ENCODE measurements at places on chromosomes 16 and 17.

GRCh38 chr16:81899601-81900000 is 111.7 kb downstream of the SDR42E1 start:
- DNase-seq: no peak

GRCh38 chr17:27414271-27414670 is 42.0 kb upstream of the KSR1 start:
- DNase-seq: no peak

- no peak for DNase-seq
These were observed 16.5 kb upstream of the ADGRG3 start for GRCh38 chr16:57651344-57652333.

GRCh38 chr17:82767041-82767754 is 15.3 kb downstream of the TBCD start:
- peak; percentile 70 for DNase-seq

- no peak for DNase-seq
These were observed 25.1 kb downstream of the CCDC57 start for GRCh38 chr17:82187500-82187899.

- peak; percentile 27 for DNase-seq
These were observed 21.8 kb downstream of the ACSM1 start for GRCh38 chr16:20675488-20676267.

GRCh38 chr17:81267390-81268067 is 27.6 kb downstream of the SLC38A10 start:
- DNase-seq: no peak

DNA sequence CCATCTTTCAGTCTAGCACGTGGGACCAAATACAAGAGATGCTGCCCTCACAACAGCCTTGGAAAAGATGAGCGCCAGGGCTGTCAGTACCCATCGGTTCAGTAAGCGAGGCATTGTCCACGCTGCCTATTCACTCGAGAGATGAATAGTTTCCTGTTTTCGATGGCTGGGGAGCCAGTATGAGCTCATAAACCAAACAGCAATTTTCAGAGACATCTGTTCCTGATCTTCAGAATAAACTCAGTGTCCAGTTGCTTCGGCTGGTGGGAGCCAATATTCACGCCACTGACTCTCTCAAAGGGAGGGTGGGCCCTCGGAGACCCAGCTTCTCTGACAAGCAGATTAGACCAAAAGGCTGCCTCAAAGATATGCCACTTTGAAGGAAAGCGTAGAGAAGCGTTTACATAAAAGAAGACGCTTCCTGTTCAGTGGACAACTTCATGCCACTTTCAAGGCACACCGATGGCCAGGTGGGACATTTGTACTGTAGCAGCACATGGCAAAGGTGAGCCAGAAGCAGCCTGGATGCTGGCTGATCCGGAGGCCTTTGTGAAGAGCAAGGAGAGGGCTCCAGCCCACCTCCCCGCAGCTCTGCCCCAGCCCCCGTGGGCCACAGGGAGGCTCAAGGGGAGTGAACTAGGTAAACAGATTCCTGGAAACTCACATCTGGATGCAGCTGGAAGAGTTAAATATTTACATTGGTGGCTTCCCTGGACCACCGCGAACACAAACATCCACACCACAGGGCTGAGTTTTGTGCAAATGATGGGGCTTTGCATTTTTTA is 6.0 kb downstream of the TIMM22 start:
- DNase-seq: no peak

- DNase-seq: no peak
These were observed 1144.4 kb upstream of the GOT2 start for GRCh38 chr16:59878479-59878878.

- no peak for DNase-seq
These were observed 3.9 kb downstream of the XYLT1 start for GRCh38 chr16:17466876-17467275.

DNA sequence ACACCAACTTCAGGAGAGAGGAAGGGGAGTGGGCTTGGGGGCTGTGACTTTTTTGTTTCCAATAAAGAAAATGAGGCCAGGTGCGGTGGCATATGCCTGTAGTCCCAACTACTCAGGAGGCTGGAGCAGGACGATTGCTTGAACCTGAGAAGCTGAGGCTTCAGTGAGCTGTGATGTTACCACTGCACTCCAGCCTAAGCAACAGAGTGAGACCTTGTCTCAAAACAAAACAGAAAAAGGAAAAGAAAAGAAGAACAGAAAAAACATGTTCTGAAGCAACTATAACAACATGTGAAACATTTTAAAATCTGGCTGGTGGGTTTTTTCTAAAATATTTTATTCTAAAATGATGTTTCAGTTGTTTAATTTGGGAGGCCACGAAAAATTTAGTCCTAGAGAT is 554.0 kb upstream of the ZFHX3 start:
- DNase-seq: no peak

GRCh38 chr17:75348386-75349012 is 57.0 kb downstream of the GRB2 start:
- DNase-seq: no peak

- no peak for DNase-seq
These were observed 527 bp upstream of the MGAT5B start for GRCh38 chr17:76867578-76868175.

- no peak for DNase-seq
These were observed 91.4 kb upstream of the CCL2 start for GRCh38 chr17:34163646-34164045.

- no peak for DNase-seq
These were observed 8.7 kb downstream of the DEF8 start for GRCh38 chr16:89957216-89957785.

GRCh38 chr16:82456683-82457082 is 170.1 kb upstream of the CDH13 start:
- peak; percentile 68 for DNase-seq

DNA sequence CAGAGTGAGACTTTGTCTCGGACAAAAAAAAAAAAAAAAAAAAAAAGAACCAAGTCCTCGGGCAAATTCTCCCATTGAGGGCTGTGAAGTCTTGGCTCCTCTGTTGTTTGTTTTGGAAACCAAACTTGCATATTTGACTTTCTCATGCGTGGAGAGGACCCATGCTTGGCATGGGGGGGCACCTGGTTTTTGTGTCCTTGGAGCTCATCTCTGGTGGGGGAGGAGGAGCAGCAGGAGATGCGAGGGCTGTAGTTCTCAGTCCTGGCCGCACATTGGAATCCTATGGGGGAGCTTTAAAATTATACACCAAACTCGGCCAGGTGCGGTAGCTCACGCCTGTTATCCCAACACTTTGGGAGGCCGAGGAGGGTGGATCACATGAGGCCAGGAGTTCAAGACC is 74.5 kb downstream of the ABCC6 start:
- no peak for DNase-seq

GRCh38 chr17:17139972-17140589 is 66.1 kb downstream of the PLD6 start:
- DNase-seq: no peak

GRCh38 chr16:86512301-86512859 is 2.1 kb downstream of the FOXF1 start:
- DNase-seq: peak; percentile 31

DNA sequence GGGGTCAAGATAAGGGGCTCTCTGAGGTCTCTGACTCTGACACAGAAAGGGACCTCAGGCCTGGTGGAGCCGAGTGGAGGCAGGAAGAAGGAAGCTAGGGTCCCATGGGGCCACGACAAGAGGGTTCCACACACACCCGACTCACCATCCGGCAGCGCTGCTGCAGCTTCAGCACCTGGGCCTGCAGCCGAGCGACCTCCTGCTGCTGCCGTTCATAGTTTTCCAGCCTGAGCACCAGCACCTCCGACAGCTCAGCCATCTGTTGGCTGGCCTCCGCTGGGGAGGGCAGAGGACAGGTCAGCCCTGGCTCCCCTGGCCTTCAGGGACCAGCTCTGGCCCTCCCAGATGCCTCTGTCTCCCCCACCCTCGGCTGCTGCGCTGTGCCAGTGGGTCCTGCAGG is 6.4 kb downstream of the HAP1 start:
- no peak for DNase-seq

DNA sequence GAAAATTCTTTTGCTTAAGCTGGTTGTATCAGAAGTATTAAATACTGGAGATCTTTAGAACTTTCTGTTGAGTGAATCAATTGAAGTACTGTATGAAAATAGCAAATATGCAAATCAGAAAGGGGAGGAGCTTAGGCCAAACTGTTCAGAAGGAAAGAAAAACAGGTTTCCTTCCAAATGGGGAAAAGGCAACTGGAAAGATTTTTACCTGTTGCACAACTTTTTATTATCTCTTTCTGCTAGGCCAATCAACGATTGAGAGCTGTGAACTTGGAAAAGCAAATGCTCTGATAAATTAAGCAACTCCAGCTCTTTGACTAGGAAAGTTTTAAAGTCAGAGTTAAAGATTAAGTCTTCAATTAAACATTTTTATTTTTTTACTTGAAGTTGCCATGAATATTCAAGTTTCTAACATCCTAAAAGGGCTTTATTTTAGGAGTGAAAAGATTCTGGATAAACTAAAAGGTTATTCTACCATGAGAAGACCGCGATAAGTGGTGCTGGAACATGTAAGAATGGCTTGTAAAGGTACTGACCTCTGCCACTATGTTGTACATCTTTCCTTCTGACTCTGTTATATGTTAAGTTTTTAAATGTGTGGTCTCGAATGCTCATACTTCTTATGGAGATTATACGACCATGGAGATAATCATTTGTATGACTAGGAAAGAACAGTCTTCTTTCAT is 16.5 kb downstream of the DCUN1D3 start:
- DNase-seq: no peak

DNA sequence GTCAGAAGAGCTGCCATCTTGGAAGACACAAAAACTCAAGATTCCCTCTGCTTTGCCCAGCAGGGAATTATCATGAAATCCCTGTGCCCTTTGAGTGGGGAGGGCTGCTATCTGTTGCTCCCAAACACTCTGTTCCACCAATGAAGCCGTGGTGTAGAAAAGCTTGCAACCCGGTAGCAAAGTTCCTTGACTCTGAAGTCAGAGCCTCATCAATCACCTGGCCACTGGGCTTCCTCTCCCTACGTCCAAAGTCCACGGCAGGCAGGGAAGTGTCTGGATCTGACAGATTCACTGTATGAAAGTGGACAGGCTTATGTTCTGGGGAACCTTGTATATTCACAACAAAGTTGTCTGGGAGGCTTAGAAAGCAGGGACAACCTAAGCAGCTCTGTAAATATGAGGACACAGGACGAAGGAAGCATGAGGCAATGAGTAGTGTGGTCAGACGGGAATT is 343.3 kb downstream of the SLC39A11 start:
- DNase-seq: no peak

GRCh38 chr17:71511266-71511995 is 609.4 kb upstream of the SOX9 start:
- DNase-seq: no peak

GRCh38 chr16:53622315-53622714 is 81.3 kb downstream of the RPGRIP1L start:
- no peak for DNase-seq

DNA sequence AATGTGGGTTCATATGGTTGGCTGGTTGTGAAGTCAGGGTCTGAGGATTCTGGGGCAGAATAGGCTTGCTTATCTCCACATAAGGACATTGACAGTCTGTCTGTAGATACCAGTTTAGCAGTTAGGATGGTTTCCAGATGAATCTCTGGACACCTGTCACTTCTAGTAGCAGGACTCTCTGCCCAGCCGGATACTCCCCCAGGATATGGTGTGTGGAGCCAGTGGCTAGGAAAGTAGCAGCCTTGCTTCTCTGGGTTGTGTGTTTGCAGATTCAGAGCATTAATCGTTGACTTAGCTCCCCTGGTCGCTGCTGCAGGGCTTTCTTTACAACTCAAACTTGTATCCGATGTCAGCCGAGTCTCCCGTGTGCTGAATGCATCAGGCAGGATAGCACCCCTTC is 45.2 kb downstream of the CLEC16A start:
- DNase-seq: no peak

GRCh38 chr17:44229090-44229489 is 9.6 kb upstream of the UBTF start:
- no peak for DNase-seq

GRCh38 chr17:80891397-80892018 is 100.1 kb upstream of the CHMP6 start:
- peak; percentile 78 for DNase-seq

GRCh38 chr16:78607465-78607864 is 508.0 kb downstream of the WWOX start:
- DNase-seq: no peak

DNA sequence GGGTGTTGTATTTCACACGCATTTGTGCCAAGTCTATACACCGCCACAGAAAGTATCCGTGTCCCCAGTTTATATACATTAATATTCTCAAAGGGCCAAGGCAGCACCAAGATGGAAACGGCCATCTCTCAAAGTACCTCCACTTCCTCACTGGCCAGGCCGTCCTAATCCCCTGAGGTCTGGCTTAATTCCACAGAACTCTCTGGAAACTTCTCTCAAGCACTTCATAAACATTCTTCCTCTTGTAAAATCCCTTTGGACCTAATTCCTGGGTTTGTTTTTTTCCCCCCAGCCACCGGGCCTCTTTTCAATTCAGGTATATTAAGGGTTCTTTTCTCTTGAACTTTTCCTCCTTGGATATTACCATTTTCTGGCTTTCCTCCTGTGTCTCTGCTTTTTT is 5.1 kb upstream of the ERN1 start:
- no peak for DNase-seq

DNA sequence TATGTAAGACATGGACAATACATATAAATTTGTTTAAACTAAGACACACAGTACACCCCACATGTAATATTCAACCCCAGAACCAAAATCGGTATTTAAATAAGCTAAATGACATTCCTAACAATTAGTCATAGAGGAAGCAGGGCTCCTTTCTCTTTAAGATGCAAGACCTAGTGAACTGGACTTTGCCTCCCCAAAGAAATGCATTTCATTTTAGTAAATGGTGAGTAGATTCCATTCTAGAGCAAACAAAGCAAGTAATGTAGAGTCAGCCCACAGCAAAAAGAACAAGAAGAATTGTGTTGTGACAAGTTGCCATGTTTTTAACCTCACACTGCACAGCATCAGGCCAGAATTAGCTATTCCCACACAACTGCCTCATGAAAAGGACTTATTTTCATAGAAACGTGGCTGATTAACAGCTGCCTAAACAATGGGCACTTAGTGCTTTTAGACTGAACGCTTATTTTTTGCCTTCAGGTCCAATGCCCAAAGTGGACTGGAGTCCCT is 14.4 kb downstream of the DNAJC7 start:
- DNase-seq: no peak

- no peak for DNase-seq
These were observed 9.5 kb downstream of the MYCBPAP start for GRCh38 chr17:50517504-50518383.
